Right renal cortex interstitium (tissue), 3 donors: ENCODE measurements at places on chromosomes 12 and 14. TPM values are rescaled to one million over a fixed set of nuclear protein-coding genes. Genes with fewer than 3 reads are reported as not detected.
A peak's percentile ranks its signal among the peaks of the same experiment; 100 is the strongest.

EPYC gene
- polyA plus RNA-seq, result not detected

RABGGTA gene
- 18.5 TPM for polyA plus RNA-seq

RXYLT1 gene
- 33.3 TPM for polyA plus RNA-seq

ITGB7 gene
- polyA plus RNA-seq, result 0.96 TPM

LRTM2 gene
- polyA plus RNA-seq, result 0.31 TPM

NOS1 gene
- polyA plus RNA-seq, result 0.68 TPM

DNA sequence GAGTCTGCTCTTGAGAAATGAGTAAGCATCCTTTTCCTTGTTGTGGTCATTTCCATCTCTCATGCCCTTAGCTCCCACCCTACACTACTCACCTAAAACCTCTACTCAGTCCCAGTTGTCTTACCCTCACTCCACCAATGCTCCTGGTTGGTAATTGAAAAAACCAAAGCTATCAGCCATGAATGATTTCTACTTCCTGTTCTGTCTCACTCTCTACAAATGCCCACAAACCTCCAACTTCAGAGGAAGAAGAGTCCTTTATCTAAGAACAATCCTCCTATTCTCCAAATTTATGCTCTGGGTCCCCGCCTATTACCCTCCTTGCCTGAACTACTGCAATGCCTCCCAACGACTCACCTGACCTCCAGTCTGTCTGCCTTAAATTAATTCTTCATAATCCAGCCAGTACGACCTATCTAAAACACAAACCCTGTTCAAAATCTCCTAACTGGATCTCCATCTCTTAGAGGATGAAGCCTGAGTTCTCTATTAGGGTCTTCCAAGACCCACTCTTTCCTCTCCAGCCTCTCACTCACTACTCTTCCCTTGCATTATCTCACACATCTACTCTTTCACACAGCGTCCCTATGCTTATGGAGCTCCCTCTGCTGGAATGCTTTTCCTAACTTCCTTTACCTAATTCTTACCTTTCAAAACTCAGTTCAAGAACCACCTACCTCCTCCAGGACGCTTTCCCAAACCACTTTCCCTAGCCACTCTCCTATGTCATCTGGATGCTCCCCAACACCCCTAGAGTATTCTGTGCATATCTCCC lies 2.2 kb downstream of the DHRS1 start:
- no peak for DNase-seq

WNT1 gene
- polyA plus RNA-seq, result not detected

DNA sequence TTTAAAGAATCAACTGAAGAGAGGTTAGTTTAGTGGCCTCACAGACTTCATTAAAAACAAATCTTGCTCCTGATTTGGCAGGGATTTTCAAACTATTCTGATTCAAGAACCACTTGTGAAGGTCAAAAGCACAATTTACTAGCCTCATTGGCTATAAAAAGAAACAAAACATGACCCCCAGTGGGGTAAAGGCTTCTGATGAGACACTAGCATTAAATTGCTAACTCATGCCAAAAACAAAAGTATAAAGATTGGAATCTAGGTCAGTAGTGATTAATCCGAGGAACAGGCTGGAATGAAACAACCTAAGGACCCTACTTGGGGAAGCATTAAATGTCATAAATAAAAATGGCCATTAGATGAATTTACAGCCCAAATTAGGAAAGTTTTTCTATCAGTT lies 312.3 kb downstream of the PAWR start:
- DNase-seq, result no peak

DNA sequence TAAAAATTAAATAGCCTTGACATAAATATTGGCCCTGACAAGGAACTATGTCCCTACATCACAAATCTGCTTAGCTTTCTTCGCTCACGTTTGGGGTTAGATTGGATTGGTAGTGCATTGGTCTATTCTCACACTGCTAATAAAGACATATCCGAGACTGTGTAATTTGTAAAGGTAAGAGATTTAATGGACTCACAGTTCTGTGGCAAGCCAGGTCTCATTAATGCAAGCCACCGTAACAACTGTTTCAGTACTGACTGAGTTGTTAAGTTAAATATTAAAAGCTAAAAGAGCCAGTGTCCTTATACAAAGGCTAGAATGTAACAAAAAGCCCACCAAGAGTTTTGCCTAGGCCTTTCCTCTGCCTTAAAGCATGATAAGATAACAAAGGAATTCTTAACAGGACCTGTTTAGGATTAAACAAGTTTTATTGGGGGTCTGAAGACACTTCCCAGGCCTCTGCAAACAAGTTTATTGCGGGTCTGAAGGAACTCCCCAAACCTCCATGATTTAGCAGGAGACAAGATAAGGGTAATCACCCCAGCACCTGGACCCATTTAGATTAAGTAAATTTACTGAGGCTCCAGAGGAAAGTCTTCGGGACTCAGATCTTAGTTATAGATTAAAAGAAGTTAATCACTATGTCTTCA lies 88.2 kb upstream of the PTGDR start:
- DNase-seq, result no peak

DNA sequence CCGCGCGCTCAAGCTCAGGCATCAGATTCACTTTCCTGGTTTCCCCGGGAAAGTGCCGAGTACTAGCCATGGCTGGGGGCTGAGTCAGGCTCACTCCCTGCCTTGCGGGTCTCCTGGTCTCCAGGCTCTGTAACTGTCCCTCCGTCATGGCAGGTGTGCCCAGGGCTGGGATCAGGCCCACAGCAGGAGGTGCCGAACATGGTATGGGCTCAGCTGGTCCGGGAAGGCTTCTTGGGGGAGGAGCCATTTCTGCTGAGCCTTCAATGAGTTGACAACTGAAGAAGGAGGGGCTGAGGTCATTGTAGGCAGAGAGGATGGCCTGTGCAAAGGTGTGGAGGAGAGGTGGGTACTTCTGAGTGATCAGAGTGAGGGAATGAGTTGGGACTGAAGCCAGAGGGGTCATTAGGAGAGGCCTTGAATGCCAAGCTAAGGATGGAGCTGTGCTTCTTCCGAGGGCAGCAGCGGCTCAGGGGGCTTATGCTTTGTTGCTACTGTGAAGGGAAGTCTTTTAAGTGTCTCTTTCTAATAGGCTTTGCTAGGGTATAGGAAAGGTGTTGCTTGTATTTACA lies 769 bp downstream of the EXOC3L4 start:
- no peak for DNase-seq

GLIPR1L1 gene
- polyA plus RNA-seq, result not detected

GRCh38 chr14:75003250-75004027 lies 718 bp downstream of the EIF2B2 start:
- no peak for DNase-seq

HSPA2 gene
- 19.4 TPM for polyA plus RNA-seq

SBNO1 gene
- 31.9 TPM for polyA plus RNA-seq

DNA sequence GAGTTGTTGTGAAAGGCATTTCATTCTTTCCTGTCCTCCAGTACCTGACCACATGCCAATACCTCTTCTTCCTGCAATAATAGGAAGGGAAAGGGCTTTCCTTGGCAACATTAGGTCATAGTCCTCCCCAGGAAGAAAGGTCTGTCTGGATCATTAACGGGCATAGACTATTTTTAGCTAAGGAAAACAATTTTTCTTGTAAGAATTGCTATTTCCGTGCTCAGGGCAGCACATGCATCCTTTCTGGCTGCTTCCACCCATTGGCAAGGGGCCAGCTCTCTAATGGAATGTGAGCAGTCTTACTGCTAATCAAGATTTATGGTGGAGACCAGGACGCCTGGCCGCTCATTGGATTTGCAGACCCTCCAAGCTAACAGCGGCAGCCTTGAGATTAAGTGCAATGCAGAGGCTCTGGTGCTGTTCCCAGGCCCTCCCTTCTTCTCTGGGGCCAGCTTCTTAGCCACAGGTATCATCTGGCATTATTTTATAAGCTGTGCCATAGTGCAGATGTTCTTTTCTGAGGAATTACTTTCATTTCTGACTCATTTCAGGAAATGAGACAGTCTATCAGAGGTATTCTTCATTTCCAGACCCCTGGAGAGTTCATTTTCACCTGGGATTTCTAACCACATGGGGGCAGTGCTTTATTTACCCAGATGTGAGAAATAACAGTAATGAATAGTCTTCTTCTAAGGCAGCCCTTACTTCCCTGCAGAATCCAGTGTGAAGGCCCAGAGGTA lies 52.9 kb downstream of the ANO6 start:
- DNase-seq, result peak; percentile 82
